Stimulated activated CD8-positive, alpha-beta memory T cell treated with anti-CD3 and anti-CD28 coated beads, Interleukin-15, amount 100 ng/mL, for 24 hours (primary cell): ENCODE measurements at places on chromosomes 4 and X.

- DNase-seq = no peak
These were observed 212.5 kb upstream of the PSAPL1 start for GRCh38 chr4:7647186-7647585.

DNA sequence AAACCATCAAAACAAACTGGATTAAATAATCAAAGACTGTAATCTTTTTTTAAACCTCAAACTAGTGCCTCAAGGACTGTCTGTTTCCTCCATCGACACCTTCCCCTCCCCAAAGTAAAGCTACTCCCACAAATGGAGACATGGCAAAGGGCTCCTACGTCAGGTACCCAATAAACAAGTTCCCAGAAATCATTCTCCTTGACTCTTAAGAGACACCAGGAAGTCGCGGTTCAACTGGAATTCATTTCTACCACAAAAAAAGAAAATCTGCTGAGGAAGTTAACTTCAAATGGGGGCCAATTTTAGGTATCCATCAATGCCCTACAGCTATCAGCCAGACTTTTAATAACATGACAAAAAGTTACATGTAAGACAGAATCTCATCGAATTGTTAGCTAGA lies 2.5 kb downstream of the RPS4X start:
- DNase-seq = no peak

DNA sequence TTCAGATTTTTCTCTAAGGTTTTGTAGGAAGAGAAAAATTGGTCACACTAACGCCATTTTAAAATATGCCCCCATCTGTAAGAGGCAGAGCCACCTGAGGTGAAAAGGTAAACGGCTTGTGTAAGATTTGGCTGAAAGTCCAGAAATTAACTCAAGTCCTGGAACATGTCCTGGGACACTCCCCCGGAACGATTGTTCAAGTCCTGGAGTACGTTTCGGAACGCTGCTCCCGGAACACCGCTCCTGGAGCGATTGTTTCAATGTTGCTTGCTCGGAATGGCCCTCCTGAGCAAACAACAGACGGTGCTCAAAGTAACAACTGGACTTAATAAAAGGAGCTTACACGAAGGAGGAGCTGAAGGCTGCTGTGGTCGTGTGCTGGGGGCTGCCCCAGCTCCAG lies 796.5 kb upstream of the SLIT2 start:
- DNase-seq = no peak

DNA sequence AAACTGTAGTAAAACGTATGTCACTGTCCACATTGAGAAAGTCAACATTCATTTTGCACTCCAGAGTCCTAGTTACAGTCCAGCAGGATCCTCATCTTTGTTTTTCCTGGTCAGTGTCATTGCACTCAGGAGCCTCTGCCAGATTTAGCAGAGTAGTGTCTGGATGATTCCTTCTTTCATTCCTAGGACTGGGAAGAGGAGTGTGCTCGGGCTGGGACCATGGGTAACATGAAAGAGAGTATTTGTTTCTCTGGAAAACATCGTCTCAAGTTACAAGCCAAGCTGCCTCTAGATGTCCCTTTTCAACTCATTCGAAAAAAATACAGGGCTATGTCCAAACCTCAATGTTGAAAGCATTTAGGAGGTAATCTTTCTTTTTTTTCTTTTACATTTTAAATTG lies 69.9 kb upstream of the TNIP3 start:
- DNase-seq = no peak

DNA sequence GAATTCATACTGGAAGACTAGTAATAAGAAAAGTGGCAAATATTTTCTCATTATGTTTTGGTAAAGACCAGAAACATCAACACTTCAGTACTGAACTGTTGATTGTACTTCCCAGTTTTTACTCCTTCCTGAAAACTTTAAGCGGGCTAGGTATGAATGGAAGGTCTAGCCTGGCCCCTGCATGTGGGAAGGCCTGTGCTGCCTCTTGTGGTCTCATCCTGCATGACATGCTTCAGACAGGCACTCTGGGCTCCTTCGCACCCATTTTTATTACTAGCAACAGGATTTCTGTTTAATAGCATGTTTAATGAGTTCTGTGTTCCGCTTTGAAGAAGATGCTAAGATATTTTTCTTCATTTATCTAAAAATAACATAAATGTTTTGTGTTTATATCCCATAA lies 279.1 kb downstream of the ANK2 start:
- no peak for DNase-seq

GRCh38 chr4:173332963-173333657 lies 1.0 kb downstream of the HMGB2 start:
- no peak for DNase-seq

- no peak for DNase-seq
These were observed 59.4 kb downstream of the TSC22D3 start for GRCh38 chrX:107716118-107716684.

DNA sequence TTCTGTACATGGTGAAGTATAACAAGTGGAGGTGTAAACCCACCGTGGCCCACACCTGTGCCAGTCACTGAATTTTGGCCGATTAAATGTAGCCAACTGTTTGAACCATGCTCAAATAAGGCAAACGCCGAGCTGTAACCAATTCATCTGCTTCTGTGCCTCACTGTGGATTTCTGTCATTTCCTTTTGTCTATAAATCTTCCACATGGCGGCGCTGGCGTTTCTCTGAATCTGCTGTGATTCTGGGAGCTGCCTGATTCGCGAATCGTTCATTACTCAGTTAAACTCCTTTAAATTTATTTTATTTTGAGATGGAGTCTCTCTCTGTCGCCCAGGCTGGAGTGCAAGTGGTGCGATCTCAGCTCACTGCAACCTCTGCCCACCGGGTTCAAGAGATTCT lies 19.2 kb downstream of the SUPT20HL2 start:
- DNase-seq = no peak

- no peak for DNase-seq
These were observed 168.5 kb upstream of the DMD start for GRCh38 chrX:33379839-33380238.

- no peak for DNase-seq
These were observed 42.0 kb downstream of the MAP7D3 start for GRCh38 chrX:136209016-136209738.

- DNase-seq = no peak
These were observed 93.2 kb upstream of the MAPK10 start for GRCh38 chr4:86452924-86453531.

DNA sequence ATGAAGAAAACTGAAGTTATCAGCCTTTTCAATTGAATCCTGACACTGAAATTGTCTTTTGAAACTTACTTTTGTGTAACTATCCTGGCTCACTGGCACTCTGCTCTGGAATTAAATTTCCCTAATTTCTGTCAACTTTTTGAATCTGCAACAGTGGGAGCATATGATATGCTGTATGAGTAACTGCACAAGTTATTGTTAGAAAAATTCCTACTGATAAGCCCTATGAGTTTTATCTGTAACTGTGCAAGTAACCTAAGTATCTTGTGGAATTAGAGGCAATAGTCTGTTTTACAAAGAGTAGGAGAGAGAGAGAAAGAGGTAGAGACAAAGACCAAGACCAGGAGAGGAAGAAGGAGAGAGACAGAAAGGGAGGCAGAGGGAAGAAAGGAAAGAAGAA lies 9.2 kb upstream of the HPGD start:
- DNase-seq = no peak

DNA sequence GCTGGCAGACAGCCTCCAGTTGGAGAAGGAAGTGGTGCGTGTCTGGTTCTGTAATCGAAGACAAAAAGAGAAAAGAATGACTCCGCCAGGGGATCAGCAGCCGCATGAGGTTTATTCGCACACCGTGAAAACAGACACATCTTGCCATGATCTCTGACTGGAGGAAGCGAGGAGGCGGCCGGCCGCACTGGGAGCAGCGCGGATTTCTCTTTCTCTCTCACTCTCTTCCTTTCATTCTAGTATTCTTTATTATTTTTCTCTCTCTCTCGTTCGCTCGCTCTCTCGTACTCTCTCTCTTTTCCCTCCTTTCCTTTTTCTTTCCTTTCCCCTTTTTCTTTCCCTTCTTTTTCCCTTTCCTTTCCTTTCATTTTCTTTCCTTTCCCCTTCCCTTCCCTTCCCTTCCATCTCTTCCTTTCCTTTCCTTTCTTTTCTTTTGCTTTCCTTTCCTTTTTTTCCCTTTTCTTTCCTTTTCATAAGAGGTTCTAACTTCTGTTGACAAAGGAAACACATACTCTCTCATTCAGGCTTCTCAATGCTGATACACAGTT lies 1.2 kb downstream of the POU3F4 start:
- DNase-seq = no peak

- DNase-seq = no peak
These were observed 835.6 kb upstream of the SLIT2 start for GRCh38 chr4:19416146-19416545.

DNA sequence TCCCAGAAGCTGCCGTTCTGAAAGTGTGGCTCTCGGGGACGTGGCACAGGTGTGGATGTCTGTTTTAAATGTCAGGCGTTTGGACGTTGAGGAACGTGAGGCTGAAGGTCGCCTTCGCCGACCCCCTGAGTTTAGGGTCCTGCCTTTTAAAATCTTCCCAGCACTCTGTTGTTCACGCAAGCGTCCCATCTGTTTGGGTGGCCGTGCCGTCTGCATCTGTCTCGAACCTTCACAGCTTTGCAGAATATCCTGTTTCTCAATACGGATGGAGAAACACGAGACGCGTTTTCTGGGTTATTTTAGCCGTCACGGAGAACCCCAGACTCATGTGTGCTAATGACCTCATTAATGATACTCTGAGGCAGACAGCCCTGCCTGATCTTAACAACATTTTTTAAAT lies 31.5 kb downstream of the SHOX start:
- DNase-seq = no peak

GRCh38 chr4:74063859-74064258 lies 25.4 kb upstream of the CXCL3 start:
- no peak for DNase-seq

DNA sequence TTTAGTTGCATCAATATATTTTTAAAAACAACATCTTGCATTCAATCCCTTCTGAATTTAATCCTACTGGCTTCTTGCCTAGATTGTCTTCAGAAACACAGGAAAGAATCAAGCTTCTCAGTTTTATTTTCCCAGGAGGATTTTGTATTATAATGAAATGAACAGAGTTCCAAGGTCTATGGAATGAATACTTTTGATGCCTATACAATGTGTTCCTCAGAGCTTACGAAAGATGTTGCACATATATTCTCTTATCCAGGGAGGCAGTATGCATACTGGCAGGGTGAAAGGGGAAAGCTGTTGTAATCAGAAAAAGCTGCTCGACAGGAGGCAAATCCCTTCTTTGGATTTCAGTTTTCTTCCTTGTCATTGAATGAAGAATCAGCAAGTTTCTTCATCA lies 8.8 kb downstream of the TMPRSS11D start:
- no peak for DNase-seq

GRCh38 chr4:27081675-27082586 lies 221.3 kb downstream of the STIM2 start:
- no peak for DNase-seq

DNA sequence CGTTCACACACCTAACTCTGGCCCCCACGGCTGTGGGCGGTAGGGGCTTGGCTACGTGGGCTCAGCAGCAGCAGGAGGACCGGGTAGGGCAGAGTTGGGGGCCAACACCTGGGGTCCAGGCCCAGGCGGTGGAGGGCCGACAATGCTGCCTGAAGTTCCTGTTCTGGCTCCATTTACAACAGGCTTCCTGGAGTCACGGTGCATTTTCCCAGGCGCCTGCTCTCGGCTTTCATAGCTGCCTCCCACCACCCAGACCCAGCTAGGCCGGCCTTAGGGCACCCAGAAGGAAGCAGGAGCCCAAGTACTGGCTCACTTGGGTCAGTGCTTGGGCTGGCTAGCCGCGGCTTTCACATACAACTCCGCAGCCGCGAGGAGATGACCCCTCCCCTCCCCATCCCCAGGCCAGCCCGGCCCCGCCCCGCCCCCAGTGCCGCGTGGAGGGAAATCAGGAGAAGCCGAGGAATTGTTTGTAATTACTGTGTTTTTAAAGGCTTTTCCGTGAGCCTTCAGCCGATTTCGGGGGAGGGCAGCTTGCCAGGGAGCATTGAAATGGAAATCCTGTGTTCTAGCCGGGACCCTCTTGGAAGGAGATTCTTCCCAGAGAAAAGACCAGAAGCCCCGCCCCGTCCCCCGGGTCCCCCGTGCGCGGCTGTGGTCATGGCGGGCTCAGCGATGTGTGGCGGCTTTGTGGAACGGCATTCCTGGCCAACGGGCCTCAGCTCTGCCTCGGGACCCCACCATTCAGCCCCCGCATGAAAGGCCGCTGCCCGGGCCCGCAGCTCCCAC lies 28.5 kb downstream of the PJA1 start:
- DNase-seq = no peak

DNA sequence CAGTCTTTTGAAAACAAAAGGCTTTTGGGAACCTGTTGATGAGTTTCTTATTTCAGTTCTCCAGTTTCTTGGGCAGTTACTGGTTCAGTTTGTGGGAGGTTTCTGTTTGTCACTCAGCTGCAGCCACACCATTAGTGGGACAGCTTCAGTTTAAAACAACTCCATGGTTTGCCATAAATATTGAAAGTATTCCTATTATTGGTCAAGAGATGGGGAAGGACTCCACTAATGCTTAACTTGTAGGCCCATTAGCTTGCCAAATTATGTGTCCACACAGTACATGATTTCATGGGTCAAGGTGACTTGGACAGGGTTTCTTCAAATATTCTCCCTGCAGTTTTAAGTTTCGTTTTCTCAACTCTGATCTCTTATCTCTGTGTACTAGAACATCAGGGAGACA lies 15.5 kb upstream of the ASIC5 start:
- no peak for DNase-seq

DNA sequence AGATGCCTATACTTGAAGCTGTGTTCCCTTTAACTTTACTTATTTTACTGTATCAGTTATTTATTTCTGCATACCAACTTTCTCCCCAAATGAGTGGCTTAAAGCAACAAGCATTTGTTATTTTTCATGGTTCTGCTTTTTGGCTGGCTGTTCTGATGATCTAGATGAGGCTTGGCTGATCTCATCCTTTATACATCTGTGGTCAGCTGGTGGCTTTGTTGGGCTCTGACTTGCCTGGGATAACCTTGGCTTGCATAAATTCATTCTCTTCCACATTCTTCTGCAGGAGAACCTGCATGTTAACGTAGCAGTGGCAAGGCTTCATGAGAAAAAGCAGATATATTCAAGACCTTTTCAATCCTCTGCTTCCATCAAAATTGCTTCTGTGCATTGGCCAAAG lies 1317.6 kb downstream of the ADGRL3 start:
- no peak for DNase-seq

DNA sequence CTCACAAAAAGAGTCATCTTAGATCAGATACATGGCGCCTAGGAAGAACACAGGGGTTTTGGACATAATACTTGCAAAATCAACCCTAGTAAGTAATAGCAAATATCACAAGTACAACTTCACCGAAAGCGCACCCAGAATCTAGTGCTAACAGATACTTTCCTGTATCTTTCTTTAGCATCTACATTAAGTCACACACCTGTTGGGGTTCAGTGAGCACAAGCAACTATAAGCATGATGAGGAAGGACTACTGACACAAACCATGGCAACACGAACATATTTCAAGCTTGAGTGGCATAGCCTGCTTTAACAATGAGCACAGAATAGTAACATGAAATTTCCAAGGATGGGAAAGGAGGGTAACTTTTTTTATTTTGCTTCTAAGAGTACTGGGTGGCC lies 116.1 kb downstream of the GPC3 start:
- DNase-seq = no peak
